ENCODE measurements at places on chromosomes 6 and 20.
A peak's percentile ranks its signal among the peaks of the same experiment; 100 is the strongest.

- DNase-seq, result no peak
These were observed 102.2 kb downstream of the UNC5CL start for GRCh38 chr6:40936818-40937251.

GRCh38 chr6:16126056-16126455 lies 2.8 kb upstream of the MYLIP start:
- no peak for DNase-seq

DNA sequence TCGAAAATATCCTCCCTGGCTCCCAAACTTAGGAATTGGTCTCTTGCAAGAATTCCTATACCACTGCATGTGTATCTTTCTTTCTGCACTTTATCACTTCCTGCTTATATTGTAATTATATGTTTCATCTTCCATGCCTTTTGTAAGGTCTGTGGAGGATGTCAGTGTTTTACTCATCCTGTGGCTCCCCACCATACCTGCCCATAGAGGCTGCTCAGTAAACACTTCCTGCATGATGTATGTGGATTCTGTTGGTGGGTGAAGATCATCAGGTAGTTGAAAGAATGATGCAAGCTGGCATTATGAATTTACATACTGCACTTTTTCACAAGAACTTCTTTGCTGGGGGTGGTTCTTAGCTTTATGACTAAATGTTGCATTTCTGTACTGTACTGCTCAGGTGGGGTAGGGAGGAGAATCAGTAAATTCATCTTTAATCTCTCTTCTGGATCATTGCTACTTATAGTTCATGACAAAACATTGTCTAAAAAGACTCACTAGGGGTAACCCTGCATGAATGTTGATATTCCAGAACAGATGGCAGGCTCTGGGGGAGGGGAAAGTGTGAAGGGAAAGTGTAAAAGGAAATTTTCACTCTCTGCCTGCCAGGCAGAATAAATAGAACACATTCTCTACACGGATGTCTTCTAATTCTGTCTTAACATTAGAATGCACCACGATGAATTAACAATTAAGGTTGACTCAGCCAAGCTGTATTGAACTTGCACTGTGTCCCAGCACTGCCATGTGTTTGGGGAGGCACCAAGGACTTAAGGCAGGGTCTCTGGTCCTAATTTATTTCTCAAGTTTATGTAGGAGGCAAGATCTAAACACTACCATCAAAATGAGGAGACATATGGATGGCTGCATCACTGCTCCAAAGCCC lies 36.0 kb upstream of the KLHL31 start:
- no peak for DNase-seq

- DNase-seq, result no peak
These were observed 627.3 kb downstream of the UTRN start for GRCh38 chr6:144912474-144912873.

GRCh38 chr6:89024456-89024855 lies 56.1 kb upstream of the PNRC1 start:
- DNase-seq, result no peak

- DNase-seq, result no peak
These were observed 202.5 kb upstream of the MAN1A1 start for GRCh38 chr6:119552021-119552420.

DNA sequence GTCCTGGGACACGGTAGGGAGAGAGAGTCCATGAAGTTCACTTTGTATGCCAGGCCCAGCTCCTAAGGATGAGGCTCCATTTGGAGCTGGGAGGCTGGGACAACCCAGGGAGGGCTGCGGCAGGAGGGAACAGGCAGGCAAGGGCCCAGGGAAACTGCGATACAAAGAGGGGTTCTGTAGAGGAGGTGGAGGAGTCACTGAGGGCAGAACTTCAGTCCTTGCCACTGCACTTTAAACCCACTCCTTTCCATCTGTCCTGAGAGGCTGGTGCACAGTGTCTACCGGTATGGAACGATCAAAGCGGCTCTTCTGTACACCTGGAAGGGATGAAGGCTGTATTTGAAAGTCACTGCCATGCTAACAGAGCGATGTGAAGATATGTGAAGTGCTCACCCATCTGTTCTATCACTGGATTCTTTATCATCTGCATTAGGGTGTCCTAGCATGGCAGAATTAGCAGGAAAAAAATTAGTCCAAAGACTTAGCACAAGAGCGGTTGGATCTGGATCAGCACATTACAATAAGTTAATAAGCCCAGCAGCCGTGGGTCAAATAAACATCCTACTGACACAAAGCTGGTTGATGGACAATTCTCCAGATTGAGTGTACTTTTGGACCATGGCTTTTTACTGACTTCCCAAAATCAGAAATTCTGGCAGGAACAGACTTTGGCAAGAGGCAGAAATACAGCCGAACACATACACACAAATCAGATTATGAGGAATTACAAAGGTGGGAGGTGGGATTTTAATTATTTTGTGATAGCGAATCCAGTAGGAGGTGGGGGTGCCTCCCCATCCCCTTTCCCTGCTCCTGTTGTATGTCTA lies 20.9 kb upstream of the ZFAND3 start:
- no peak for DNase-seq

- no peak for DNase-seq
These were observed 101.1 kb upstream of the RREB1 start for GRCh38 chr6:7006515-7007191.

GRCh38 chr6:74318738-74319137 lies 622.7 kb downstream of the CD109 start:
- DNase-seq, result no peak

- no peak for DNase-seq
These were observed 23.8 kb downstream of the PCNA start for GRCh38 chr20:5095931-5096330.

- no peak for DNase-seq
These were observed 254.0 kb upstream of the TAB2 start for GRCh38 chr6:149063468-149063867.

DNA sequence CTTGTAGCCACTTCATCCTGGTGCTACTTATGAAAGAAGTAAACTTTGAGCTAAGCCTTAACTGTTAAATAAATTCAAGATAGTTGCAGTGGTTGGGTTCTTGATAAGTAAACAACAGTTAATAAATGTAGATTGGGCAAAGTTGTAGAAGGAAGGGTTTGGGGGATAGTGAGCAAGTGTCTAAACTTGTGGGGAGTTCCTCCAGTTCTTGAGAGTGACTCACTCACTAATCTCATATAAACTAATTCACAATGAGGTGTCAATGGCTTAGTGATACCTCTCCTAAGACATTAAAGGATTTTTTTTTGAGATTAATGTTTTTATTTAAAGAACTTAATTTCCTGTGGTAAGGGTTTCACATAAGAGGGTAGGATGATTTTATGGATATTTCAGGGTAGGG lies 507.4 kb downstream of the BMP2 start:
- no peak for DNase-seq

- DNase-seq, result no peak
These were observed 22.1 kb downstream of the MDGA1 start for GRCh38 chr6:37675606-37676005.

DNA sequence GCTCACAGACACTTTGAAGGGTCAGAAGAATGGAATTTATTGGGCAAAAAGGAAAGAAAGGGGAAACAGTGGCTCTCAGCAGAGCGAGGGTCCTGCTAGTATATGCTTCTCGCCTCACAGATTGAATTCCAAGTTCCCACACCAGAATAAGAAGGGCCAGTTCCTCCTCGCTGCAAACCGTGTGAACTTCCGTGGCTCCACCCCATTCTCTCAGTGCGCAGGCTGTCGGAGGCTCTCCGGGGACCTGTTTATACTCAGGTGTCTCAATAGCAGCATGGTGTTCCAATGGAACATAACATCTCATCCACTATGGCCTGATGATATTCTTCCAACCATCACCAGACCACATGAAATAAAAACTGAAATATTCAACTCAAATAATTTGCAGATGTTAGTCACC lies 4.6 kb downstream of the SAMD3 start:
- no peak for DNase-seq

DNA sequence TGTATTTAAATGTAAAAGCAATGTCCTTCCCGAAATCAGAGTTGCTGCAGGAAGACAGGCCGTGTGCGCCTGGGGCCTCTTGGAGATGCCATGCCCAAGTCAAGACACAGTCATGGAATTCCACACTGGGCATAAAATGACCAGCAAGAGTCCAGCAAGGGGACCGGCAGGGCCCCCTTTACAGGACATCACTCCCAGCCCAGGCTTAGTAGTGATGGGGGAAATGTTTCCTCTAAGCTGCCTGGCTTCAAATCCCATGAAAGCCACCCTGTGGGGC lies 1.9 kb upstream of the PPP1R3G start:
- peak; percentile 47 for DNase-seq

- no peak for DNase-seq
These were observed 13.6 kb upstream of the GATA5 start for GRCh38 chr20:62489186-62489931.

- DNase-seq, result no peak
These were observed 525.2 kb downstream of the PKHD1 start for GRCh38 chr6:51562198-51562597.

DNA sequence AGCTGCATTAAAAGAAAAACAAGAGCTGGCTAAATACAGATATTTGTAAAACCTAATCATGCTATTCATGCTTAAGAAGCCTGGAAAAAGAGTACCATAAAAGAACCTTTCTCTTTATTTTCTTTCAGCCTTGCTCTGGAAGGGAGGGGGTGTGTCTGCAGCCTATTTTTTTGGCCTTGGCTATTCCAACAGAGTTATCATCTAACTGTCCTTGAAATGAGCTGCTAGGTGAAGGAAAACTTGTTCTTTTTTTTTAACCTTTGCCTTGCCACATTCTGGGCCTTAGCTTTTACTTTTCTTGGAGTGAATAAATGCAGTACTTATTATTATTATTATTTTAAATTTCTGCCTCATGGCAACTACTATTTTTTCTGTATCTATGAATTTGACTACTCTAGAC lies 224.9 kb upstream of the SYNCRIP start:
- DNase-seq, result no peak

DNA sequence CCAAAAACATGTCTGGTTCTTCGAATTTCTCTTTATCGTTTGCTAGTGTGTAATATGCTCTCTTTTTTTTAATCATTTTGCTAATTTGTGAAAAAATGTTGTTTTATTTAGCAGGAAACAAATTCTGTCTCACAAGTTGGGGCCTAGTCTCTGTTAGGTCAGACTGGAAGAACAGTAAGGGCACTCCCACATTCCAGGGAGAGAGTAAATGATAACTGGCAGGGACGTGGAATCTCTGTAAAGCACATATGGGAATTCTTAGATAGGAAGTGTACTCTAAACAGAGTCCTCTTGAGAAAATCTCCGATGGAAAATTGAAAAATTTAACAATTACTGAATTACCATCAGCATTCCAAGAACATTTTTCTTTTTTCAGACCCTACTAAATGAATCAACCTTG lies 16.4 kb upstream of the CCDC28A start:
- no peak for DNase-seq

- DNase-seq, result no peak
These were observed 80.0 kb upstream of the TAB2 start for GRCh38 chr6:149237464-149237863.

- peak; percentile 81 for DNase-seq
These were observed 2.2 kb upstream of the APMAP start for GRCh38 chr20:24994470-24995368.

DNA sequence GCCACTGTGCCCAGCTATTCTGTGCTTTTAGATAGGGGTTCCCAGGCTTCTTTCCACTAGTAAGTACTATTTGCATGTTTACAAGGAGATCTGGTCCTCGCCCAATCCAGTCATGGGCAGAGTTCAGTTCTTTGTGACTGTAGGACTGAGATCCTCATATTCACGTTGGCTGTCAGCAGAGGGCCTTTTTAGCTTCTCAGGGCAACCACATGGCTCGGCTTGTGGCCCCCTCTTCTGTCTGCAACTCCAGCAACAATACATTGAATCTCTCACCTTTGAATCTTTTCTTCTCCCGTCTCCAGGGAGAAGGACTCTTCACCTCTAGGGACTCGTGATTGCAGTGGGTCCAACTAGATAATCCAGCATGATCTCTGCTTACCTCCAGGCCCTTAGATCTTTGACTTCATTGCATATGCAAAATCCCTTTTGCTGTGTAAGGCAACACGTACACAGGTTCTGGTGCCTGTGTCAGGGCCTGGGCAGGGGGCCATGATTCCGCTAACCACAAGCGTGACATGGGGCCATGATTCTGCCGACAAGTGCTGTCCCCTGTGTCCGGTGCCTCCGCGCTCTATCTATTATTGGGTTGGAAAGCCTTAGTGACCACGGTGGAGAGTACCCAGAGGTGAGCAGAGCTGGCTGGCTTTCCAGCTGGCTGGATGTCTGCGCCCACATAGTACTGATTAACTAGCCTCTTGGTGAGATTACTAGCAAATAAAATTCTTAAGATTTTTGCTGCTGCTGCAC lies 5.1 kb downstream of the CCR6 start:
- DNase-seq, result no peak

GRCh38 chr20:1462834-1463233 lies 3.8 kb downstream of the NSFL1C start:
- DNase-seq, result no peak

DNA sequence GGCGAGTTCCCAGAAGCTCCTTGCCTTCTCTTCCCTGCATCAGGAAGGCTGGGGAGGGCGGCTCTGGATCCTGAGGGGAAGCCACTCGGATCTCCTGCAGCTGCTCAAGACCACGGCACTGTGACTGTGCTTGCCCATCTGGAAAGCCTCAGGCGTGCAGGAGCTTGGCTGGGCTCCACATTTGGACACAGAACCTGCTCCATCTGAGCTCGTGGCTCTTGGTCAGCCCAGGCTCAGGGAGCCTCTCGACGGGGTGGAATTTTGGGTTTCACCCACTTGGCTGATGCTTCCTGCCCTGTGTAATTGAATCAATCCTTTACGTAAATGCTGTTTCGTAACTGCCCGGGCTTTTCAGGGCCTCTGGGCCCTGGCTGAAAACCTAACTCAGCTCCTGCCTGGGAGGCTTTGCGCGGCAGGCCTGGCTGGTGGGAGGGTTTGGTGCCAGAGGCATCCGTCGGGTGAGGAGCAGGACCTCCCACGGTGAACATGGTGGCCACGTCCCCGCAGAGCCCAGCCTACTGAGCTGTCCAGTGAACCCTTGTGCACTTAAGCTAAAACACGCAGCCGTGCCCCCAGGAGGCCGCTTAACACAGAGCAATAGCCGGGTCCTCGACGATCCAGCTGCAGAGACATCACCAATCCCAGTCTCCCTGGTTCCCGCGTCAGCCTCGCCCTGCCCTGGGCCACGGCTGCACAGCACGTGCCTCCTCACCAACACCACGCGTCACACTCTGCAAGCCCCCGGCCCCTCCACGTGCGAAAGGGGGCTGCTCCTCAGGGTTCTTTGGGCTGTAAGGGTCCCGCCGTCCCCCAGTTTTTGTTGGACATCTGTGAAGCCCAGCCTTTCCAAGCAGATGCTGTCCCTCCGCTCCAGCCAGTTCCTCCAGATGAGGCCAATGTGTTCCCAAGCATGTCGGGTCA lies 241.0 kb downstream of the DLL1 start:
- no peak for DNase-seq

DNA sequence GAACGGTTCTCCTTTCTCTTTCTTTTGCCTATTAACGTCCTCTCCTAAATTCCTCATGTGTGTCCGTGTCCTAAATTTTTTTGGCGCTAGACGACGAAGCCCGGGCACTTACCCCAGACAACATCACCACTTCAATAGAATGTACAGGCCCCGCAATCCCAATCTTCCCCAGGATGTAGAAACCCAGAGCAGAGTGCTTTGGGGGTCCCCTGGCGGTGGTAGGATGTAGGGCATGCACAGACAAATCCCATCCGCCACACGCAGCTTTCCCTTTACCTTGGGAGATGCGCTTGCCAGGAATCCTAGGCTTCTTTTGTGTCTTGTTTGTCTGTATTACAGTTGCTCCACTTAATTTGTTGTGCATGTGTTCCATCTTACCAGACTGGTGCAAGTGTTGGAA lies 417.3 kb upstream of the ARID1B start:
- peak; percentile 74 for DNase-seq

All from islet precursor cell (in vitro differentiated cells).